ENCODE measurements at places on chromosomes 3 and 15.

DNA sequence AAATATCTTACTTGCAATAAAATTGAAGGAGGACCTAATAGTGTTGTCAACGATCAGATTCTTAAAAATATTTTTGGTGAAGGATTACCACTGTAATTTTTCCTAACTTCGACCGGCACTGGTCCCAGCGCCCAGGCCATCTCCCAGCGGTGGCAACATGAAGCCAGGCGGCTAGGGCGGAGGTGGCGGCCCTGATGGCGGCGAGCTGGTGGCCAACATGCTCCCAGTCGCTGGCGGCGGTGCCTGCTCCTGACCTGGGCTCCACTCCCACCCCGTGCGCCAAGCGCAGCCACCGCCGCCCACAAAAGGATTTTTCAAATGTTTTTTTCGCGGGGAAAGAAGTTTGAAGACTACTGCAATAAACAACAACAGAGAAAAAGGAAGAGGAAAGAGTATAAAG, 56.5 kb upstream of the B3GALNT1 start:
- no peak for DNase-seq

DNA sequence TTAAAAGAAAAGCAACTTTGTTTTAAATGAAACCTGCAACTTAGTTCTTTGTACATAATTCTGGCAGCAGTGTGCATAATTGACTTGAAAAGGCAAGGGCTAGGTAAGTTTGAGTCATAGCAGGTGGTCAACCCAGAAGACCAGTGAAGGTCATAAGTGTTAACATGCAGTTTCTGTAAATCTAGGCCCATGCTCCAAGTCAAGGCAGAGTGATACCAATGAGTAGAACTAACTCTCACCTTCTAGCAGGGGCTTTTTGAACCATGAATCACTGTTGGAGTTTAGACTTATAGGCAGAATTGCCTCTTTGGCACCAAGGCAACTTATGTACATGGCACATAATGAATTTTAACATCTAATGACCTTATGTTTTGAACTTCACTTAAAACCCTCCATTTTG, 29.5 kb upstream of the IL20RB start:
- DNase-seq, result no peak

DNA sequence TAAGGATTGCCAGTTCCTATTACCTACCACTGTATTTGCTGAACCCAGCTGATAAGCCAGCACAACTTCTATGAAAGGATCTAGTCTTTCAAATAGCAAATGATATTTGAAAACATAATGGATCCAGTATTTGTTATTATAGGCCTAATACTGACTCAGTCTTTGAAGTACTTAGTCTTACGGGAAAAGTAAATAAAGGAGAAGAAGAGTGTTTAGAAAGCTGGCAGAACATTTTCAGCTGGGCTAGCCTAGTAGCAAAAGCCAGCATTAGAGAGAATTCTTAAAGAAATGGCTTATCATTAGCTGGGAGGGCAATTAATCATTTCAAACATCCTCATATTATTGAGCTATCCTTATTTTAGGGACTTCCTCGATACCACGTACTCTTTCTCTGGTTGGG, 101.4 kb upstream of the GOLIM4 start:
- DNase-seq, result no peak

- no peak for DNase-seq
These were observed 100.0 kb downstream of the ALCAM start for GRCh38 chr3:105466495-105467404.

DNA sequence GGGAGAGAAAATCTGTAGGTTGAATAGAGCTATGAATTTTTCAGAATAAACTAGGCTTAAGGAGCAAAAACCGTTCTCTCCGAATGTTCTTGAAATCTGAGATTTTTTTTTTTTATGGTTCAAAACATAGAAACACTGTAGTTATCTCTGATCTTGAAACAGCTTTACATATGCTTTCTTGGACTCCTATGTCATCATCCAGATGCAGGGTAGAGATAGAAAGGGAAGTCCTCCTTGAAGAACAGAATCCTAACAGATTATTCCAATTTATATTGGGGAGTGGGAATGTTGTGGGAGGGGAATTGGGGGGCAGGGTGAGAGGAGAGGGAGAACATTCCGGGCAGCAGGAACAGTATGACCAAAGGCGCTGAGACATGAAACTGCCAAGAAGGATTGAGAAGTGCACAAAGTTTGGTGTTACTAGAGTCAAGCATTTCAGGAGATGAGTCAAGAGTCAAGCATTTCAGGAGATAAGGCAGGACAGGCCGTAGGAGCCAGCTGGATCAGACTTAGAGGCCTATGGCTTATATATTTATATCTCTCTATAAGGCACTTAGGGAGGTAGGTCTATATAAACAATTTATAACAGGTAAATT, 21.9 kb upstream of the ST3GAL6 start:
- DNase-seq, result no peak

Measured in CD4-positive, alpha-beta T cell treated with Interleukin-15 for 4 hours (primary cell).